ENCODE measurements at places on chromosomes 4 and X.
A peak's percentile ranks its signal among the peaks of the same experiment; 100 is the strongest.

DNA sequence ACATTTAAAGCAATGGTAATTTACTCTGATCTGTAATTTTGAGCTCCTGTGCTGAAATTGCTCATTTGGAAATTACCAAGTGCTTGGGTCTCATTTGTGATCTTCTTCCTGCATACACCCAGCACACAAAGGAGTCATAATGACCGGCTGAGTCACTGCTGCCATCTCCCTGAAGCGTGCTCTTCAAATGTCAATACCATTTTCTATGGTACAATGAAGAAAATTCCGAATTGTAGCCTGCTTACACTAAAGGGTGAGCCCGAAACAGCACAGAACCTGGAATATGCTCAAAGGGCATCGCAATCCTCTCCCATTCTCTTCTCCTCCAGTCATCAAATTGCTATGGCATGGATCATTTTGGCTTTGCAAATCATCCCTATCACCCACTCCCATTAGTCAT, 140.5 kb downstream of the GRIA3 start:
- H3K4me1 ChIP-seq = no peaks in the 10 kb centered on the region
- DNase-seq = no peak
- H3K4me3 ChIP-seq = no peak overlapping the region

GRCh38 chr4:87835197-87835596, 2.4 kb downstream of the MEPE start:
- H3K27ac ChIP-seq = no peak overlapping the region
- peaks cover 4% of the 10 kb centered on the region for H3K4me1 ChIP-seq
- H3K27me3 ChIP-seq = no peaks in the 10 kb centered on the region
- no peaks in the 10 kb centered on the region for H3K36me3 ChIP-seq
- no peak overlapping the region for H3K4me3 ChIP-seq

GRCh38 chr4:27318740-27319139, 458.1 kb downstream of the STIM2 start:
- H3K4me1 ChIP-seq = peaks cover 8% of the 10 kb centered on the region
- no peak for DNase-seq
- no peaks in the 10 kb centered on the region for H3K27me3 ChIP-seq

GRCh38 chrX:1169189-1169588, 43.3 kb downstream of the CRLF2 start:
- DNase-seq = peak; percentile 5
- no peaks in the 10 kb centered on the region for H3K4me1 ChIP-seq
- H3K36me3 ChIP-seq = no peaks in the 10 kb centered on the region
- no peak overlapping the region for H3K27ac ChIP-seq
- no peaks in the 10 kb centered on the region for H3K27me3 ChIP-seq
- no peak overlapping the region for H3K4me3 ChIP-seq

GRCh38 chr4:170729236-170729635, 639.5 kb upstream of the AADAT start:
- H3K27me3 ChIP-seq = no peaks in the 10 kb centered on the region
- no peaks in the 10 kb centered on the region for H3K36me3 ChIP-seq
- no peaks in the 10 kb centered on the region for H3K4me1 ChIP-seq
- no peak for DNase-seq

GRCh38 chrX:2484721-2485648, 15.8 kb downstream of the DHRSX start:
- H3K27ac ChIP-seq = peak overlapping the region; percentile 86
- DNase-seq = no peak
- H3K4me3 ChIP-seq = peak overlapping the region; percentile 34
- no peaks in the 10 kb centered on the region for H3K27me3 ChIP-seq

DNA sequence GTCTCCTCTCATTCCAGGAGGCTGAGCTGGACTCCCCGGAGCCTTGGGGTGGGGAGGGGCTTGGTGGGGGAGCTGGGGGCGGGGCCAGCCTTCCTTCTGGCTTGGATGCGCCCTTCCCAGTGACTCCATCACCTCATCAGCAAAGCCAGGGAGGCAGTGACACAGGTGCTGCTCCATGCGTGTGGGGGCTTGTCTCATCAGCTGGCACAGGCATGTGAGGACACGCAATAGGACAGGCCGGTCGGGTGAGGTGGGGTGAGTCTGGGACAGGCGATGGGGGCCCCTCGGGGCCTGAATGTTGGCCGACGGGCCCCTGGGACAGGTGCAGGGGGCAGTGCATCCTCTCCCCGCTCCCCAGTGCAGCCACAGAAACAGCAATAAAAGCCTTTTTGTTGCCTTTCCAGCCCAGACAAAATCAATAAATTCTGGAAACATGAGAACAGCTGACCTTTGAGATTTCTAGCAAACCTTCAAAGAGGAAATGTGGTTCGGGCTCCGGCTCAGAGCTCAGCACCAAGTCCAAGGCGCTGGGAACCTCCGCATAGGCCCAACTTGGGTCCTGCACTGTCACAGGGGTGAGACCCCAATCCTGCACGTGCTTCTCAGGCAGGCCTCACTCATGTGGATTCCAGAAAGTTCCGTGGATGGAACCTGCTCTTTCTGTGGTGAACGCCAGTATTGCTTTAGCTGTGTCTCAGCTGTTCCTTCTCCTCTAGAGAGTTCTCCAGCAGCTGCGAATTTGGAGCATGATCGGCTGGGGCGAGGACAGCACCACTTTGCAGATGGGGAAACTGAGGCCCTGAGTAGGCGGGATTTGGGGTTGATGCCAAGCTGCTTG, 18.5 kb downstream of the ADRA2C start:
- no peak for DNase-seq
- H3K36me3 ChIP-seq = no peaks in the 10 kb centered on the region
- H3K4me3 ChIP-seq = no peak overlapping the region
